Tibial artery (tissue), 4 donors: ENCODE measurements at places on chromosomes 16 and 17.

- no peak overlapping the region for H3K4me3 ChIP-seq
- no peak overlapping the region for H3K27ac ChIP-seq
- no peaks in the 10 kb centered on the region for H3K4me1 ChIP-seq
- H3K36me3 ChIP-seq, result no peaks in the 10 kb centered on the region
Measured at GRCh38 chr16:13150181-13150885, 248.9 kb downstream of the SHISA9 start.

DNA sequence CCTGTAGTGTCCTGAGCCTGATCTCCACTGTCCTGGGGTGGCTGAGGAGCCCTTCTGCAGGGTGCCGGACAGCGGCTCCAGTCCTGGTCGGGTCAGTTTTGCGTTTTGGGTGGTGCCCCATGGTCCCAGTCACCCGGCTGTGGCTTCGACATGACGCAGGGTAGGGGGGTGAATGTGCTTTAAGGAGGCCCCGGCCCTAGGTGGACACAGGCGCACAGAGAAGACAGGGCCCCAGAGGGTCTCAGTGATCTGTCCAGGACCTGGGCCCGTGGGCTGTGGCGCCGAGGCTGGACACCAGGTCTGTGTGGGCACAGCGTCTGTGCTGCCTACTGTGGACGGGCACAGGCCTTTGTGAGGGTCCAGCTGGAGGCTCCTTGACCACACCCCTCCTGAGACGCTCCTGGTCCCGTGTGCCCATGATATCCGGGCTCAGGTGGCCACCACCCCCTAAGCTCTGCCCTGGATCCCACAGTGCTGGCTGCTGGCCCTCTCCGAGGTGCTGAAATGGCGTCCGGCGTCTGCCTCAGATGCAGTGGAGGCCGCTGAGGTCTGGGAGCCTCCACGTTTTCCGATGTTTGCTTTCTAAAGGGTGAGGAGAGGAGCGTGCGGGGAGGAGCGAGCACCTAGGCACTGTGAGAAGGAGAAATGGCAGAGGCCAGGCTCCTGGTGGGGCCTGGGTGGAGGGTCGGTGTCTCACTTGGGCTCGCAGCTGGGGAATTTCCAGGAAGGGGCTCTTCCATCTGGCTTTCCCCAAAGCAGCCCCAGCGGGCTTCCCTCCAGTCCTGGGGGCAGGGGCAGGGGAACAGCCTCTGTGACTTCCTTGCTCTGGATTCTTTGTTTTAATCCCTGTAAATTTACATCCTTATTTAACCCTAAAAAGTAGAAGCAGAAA, 56.1 kb upstream of the ACSF3 start:
- no peak for DNase-seq
- no peaks in the 10 kb centered on the region for H3K4me1 ChIP-seq
- H3K27me3 ChIP-seq, result no peaks in the 10 kb centered on the region

- H3K4me3 ChIP-seq, result no peak overlapping the region
- peaks cover 18% of the 10 kb centered on the region for H3K4me1 ChIP-seq
- H3K27me3 ChIP-seq, result no peaks in the 10 kb centered on the region
- no peak for DNase-seq
Measured at GRCh38 chr17:55383771-55384642, 37.6 kb downstream of the MMD start.

- H3K27ac ChIP-seq, result no peak overlapping the region
- peaks cover 87% of the 10 kb centered on the region for H3K36me3 ChIP-seq
- no peaks in the 10 kb centered on the region for H3K4me1 ChIP-seq
- no peaks in the 10 kb centered on the region for H3K27me3 ChIP-seq
Measured at GRCh38 chr16:2939968-2940367, 24.1 kb upstream of the KREMEN2 start.

GRCh38 chr16:51045794-51046193, 105.3 kb downstream of the SALL1 start:
- H3K27me3 ChIP-seq, result no peaks in the 10 kb centered on the region
- DNase-seq, result no peak
- H3K4me3 ChIP-seq, result no peak overlapping the region
- no peak overlapping the region for H3K27ac ChIP-seq

DNA sequence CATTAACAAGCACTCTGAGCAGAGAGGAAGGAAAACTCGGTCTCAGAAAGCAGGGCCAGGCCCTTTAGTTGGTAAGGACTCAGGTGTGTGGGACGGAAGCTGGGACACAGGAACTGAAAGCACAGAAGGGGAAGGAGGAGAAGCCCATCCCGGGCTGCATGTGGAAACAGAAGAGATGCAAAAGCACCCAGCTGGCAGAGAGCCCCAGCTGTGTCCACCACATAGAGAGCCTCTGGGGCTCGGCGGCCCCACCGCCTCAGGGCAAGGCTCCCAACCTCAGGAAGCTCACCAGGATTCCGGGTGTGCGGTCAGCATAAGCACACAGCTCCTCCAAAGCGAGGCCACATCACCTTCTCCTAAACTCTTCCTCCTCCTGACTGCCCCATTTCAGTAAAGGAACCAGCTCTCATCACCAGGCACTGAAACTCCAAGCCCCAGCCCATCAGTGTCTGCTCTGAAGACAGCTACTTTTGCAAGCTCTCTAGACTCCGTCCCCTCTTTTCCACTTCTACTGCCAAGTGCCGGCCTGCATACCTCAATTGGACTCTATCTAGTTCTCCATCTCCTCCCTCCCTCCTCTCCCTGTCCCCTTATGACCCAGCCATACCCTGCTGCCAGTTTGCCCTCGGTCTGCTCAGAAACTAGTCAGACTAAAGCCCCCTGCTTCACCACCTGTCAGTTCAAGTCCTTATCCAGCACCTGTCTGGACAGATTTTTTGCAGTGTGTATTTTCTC, 6.0 kb downstream of the ST3GAL2 start:
- no peaks in the 10 kb centered on the region for H3K27me3 ChIP-seq
- peak; percentile 39 for DNase-seq
- H3K4me3 ChIP-seq, result no peak overlapping the region
- H3K4me1 ChIP-seq, result peaks cover 57% of the 10 kb centered on the region

DNA sequence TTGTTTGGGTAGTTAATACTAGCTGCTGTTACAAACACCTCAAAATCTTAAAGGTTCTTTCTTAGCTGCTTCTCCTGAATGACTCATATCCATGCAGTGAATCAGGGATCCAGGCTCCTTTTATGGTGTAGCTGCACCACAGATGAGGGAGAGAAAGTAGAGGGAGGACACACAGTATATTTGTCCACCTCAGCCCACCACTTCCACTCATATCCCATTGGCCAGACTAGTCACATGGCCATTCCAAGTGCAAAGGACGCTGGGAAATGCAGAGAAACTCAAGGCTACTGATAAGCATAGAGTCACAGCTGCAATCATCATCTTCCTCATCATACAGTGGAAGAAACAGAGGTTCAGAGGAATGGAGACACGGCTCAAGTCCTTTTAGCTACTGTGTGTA, 63.8 kb downstream of the GSG1L start:
- H3K27me3 ChIP-seq, result no peaks in the 10 kb centered on the region
- no peak overlapping the region for H3K4me3 ChIP-seq
- no peak for DNase-seq
- no peaks in the 10 kb centered on the region for H3K36me3 ChIP-seq

GRCh38 chr17:31786796-31787481, 72.1 kb downstream of the COPRS start:
- H3K4me3 ChIP-seq, result no peak overlapping the region
- H3K27me3 ChIP-seq, result no peaks in the 10 kb centered on the region
- H3K36me3 ChIP-seq, result no peaks in the 10 kb centered on the region
- peaks cover 12% of the 10 kb centered on the region for H3K4me1 ChIP-seq
- no peak for DNase-seq
- H3K27ac ChIP-seq, result no peak overlapping the region

GRCh38 chr17:77566566-77567138, 391.9 kb upstream of the TNRC6C start:
- H3K4me3 ChIP-seq, result no peak overlapping the region
- no peak overlapping the region for H3K27ac ChIP-seq
- no peaks in the 10 kb centered on the region for H3K27me3 ChIP-seq
- H3K36me3 ChIP-seq, result no peaks in the 10 kb centered on the region

GRCh38 chr17:40551879-40552768, 13.1 kb downstream of the CCR7 start:
- H3K36me3 ChIP-seq, result no peaks in the 10 kb centered on the region
- DNase-seq, result peak; percentile 91
- no peak overlapping the region for H3K4me3 ChIP-seq
- H3K27ac ChIP-seq, result peak overlapping the region; percentile 79
- no peaks in the 10 kb centered on the region for H3K27me3 ChIP-seq
